ENCODE measurements at places on chromosomes 13 and 19. TPM values are rescaled to one million over a fixed set of nuclear protein-coding genes. Genes with fewer than 3 reads are reported as not detected.

DNA sequence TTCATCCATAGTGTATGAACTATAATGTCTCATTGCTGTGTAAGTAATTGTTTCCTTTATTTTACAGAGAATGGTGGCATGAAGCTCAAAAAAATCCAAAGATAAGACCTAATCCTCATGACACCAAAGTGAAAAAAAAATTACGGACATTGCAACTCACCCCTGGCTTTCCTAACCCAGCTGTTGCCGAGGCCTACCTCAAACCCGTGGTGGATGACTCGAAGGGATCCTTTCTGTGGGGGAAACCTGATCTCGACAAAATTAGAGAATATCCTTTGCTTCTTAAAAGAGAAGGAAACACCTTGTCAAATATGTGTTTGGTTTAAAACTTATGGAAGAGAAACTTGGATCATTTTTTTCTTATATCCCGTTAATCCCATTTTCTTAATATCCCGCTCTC, 26.3 kb downstream of the ERCC5 start:
- no peak for DNase-seq

DNA sequence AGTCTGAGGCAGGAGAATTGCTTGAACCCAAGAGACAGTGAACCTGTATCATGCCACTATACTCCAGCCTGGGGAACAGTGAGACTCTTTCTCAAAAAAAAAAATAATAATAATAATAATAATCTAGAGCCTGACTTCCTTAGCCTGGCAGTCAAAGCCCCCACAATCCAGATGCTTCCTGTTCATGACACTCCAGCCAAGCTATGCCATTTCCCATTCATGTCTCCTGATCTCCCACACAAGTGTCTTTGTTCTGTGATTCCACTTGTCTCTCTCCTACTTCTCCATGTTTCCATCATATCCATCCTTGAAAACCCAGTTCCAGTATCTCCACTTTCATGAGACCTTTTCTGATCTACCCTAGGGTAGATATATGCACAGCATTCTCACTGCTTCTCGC, 150.7 kb downstream of the FOXO1 start:
- DNase-seq, result no peak

GRCh38 chr13:108104736-108105135, 110.6 kb downstream of the LIG4 start:
- DNase-seq, result no peak

APC2 gene
- 141 TPM for total RNA-seq

GRCh38 chr19:1962674-1963073, 21.7 kb downstream of the CSNK1G2 start:
- no peak for DNase-seq

Data from occipital lobe (tissue), 3 donors.